ENCODE measurements at places on chromosomes 6 and 20. TPM values are rescaled to one million over a fixed set of nuclear protein-coding genes. Genes with fewer than 3 reads are reported as not detected.

DNA sequence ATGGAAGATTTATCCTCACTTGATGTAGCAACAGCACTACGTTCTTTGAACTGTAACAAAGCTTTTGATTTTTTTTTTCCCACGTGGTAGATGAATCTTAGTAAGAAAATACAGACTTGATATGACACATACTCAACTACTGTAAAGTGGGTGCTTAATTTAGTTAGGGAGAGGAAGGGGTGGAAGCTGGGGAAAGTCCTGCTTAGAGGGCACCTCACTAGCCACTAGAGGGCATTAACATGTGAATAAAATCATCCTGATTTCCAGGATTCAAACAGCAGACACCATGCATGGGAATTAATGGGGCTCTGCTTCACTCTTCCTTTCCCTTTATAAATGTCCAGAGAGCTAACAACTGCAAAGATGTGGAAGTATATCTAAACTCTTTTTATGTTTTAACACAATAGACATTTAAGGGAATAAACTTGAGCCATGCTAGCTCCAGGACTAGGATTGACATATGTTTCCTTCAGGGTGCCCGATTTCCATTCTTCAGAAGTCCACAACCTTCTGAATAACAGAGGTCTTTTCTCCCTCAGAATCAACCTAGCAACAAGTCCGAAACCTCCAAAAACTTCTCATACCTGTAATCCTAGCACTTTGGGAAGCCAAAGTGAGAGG is 250.1 kb downstream of the ATXN1 start:
- DNase-seq: no peak
- H3K27me3 ChIP-seq: no peaks in the 10 kb centered on the region
- H3K36me3 ChIP-seq: no peaks in the 10 kb centered on the region
- H3K4me3 ChIP-seq: no peak overlapping the region
- H3K27ac ChIP-seq: no peak overlapping the region
- peaks cover 5% of the 10 kb centered on the region for H3K4me1 ChIP-seq

GRCh38 chr6:63418741-63419140 is 99.0 kb upstream of the LGSN start:
- no peaks in the 10 kb centered on the region for H3K36me3 ChIP-seq
- no peaks in the 10 kb centered on the region for H3K27me3 ChIP-seq
- no peak overlapping the region for H3K4me3 ChIP-seq
- no peak overlapping the region for H3K27ac ChIP-seq
- DNase-seq: no peak

- H3K27ac ChIP-seq: no peak overlapping the region
- H3K4me1 ChIP-seq: no peaks in the 10 kb centered on the region
- H3K4me3 ChIP-seq: no peak overlapping the region
Measured at GRCh38 chr6:83536034-83536646, 23.8 kb downstream of the PRSS35 start.

DNA sequence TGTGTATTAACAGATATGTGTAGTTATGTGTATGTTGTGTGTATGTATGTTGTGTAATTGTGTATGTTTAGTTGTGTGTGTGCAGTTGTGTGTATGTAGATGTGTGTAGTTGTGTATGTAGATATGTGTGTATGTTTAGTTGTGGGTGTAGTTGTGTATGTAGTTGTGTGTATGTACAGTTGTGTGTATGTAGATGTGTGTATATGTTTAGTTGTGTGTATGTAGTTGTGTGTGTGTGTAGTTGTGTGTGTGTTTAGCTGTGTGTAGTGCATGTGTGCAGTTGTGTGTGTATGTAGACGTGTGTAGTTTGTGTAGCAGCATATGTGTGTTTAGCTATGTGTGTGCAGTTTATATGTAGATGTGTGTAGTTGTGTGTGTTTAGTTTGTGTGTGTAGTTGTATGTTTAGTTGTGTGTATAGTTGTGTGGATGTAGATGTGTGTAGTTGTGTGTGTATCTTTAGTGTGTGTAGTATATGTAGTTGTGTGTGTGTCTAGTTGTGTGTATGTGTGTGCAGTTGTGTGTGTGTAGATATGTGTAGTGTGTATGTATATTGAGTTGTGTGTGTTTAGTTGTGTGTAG is 16.3 kb downstream of the SIRT5 start:
- no peaks in the 10 kb centered on the region for H3K36me3 ChIP-seq
- H3K27ac ChIP-seq: no peak overlapping the region
- no peak overlapping the region for H3K4me3 ChIP-seq
- DNase-seq: no peak

The LY6G6F gene
- not detected for polyA plus RNA-seq

GRCh38 chr6:149924933-149925252 is 2.0 kb upstream of the RAET1G start:
- no peaks in the 10 kb centered on the region for H3K36me3 ChIP-seq
- H3K27ac ChIP-seq: no peak overlapping the region
- peaks cover 9% of the 10 kb centered on the region for H3K27me3 ChIP-seq
- no peak overlapping the region for H3K4me3 ChIP-seq

The SAMD5 gene
- polyA plus RNA-seq: 11.1 TPM

DNA sequence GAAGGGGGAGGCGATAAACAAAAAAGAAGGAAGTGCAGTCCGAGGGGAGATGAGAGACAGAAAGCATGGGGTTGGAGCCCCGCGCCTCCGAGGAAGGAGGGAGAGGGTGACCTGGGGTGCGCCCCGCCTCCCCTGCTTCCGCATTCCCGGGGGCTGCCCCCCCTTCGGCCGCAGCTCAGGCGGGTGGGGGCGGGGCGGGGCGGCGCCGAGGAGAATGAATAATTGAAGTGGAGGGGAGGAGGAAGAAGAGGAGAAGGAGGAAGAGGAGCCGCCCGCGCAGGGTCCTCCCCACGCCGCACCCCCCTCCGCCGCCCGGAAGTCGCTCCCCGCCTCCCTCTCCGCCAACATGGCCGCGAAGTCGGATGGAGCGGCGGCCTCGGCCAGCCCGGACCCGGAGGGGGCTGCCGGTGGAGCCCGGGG is at the start of gene XKR7:
TSS of gene XKR7 (plus strand) at position 322 of the 420 bp plus-strand sequence. CDS start at position 347, 25 bp downstream.
- no peaks in the 10 kb centered on the region for H3K36me3 ChIP-seq
- no peaks in the 10 kb centered on the region for H3K4me1 ChIP-seq
- no peak for DNase-seq

The LY6G6C gene
- polyA plus RNA-seq: not detected

GRCh38 chr20:46119028-46119546 is 973 bp downstream of the CD40 start:
- no peak overlapping the region for H3K27ac ChIP-seq
- H3K4me3 ChIP-seq: no peak overlapping the region
- H3K27me3 ChIP-seq: no peaks in the 10 kb centered on the region
- no peaks in the 10 kb centered on the region for H3K36me3 ChIP-seq
- no peaks in the 10 kb centered on the region for H3K4me1 ChIP-seq

The GSTA3 gene
- not detected for polyA plus RNA-seq

GRCh38 chr6:1348675-1349074 is 36.8 kb downstream of the FOXQ1 start:
- H3K27ac ChIP-seq: no peak overlapping the region
- H3K4me3 ChIP-seq: no peak overlapping the region
- H3K4me1 ChIP-seq: no peaks in the 10 kb centered on the region
- H3K36me3 ChIP-seq: no peaks in the 10 kb centered on the region
- H3K27me3 ChIP-seq: no peaks in the 10 kb centered on the region

- H3K4me1 ChIP-seq: no peaks in the 10 kb centered on the region
- no peak overlapping the region for H3K4me3 ChIP-seq
- peaks cover 4% of the 10 kb centered on the region for H3K36me3 ChIP-seq
- no peak overlapping the region for H3K27ac ChIP-seq
Measured at GRCh38 chr20:50198180-50198666, 7.6 kb downstream of the CEBPB start.

DNA sequence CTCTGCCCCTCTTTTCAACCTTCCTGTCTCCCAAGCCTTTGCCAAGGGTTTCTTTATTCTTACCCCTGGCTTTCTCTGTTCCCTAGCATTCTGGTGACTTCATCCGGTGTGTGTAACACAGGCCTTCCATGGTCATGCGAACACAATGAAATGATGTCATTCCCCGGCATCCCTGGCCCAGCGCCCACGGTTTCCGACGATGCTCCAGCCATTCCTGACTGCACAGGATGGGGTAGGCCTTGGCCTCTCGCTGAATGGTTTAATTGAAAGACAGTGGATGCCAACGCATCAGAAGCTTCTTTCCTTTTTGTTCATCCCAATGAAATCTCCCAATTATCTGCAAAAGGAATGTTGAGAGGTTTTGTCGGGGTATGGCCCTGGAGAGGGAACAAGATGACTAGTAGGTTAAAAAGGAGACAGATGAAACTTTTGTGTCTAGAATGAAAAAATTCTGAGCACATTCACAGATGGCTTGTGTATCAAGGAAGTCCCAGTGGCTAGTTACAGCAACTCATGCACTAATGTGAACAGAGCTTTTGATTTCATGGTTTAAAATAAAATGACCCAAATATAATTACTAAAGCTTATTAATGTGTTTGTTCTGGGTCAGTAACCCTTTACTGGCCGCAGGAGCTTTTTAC is 655.0 kb downstream of the QKI start:
- H3K27ac ChIP-seq: no peak overlapping the region
- no peak overlapping the region for H3K4me3 ChIP-seq
- H3K27me3 ChIP-seq: no peaks in the 10 kb centered on the region
- DNase-seq: no peak
- H3K36me3 ChIP-seq: no peaks in the 10 kb centered on the region
- no peaks in the 10 kb centered on the region for H3K4me1 ChIP-seq

DNA sequence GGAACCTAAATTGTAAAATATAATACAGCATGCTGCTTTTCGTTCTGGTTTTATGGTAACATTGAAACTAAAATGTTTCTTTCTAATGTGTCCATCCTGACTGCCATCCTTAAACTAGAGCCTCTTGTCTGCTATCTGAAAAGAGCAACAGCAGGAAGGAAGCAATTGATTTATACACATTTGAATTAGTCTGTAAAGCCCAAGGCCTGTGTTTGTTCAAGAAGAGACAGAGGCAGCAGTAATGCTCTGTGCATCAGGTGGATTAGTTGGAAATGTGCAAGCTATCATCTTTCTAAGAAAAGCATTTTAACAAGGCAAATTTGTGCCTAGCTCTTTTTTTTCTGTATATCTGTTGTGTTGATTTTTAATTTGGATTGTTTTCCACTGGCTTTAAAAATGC is 128.6 kb downstream of the SCAF8 start:
- H3K4me3 ChIP-seq: no peak overlapping the region
- H3K4me1 ChIP-seq: no peaks in the 10 kb centered on the region
- no peak overlapping the region for H3K27ac ChIP-seq
- H3K27me3 ChIP-seq: no peaks in the 10 kb centered on the region

The TFAP2C gene
- polyA plus RNA-seq: 0.65 TPM

- H3K36me3 ChIP-seq: no peaks in the 10 kb centered on the region
- peaks cover 13% of the 10 kb centered on the region for H3K4me1 ChIP-seq
- no peaks in the 10 kb centered on the region for H3K27me3 ChIP-seq
- peak overlapping the region; percentile 93 for H3K4me3 ChIP-seq
Measured at GRCh38 chr20:31605902-31606803, 1.1 kb downstream of the ID1 start.

DNA sequence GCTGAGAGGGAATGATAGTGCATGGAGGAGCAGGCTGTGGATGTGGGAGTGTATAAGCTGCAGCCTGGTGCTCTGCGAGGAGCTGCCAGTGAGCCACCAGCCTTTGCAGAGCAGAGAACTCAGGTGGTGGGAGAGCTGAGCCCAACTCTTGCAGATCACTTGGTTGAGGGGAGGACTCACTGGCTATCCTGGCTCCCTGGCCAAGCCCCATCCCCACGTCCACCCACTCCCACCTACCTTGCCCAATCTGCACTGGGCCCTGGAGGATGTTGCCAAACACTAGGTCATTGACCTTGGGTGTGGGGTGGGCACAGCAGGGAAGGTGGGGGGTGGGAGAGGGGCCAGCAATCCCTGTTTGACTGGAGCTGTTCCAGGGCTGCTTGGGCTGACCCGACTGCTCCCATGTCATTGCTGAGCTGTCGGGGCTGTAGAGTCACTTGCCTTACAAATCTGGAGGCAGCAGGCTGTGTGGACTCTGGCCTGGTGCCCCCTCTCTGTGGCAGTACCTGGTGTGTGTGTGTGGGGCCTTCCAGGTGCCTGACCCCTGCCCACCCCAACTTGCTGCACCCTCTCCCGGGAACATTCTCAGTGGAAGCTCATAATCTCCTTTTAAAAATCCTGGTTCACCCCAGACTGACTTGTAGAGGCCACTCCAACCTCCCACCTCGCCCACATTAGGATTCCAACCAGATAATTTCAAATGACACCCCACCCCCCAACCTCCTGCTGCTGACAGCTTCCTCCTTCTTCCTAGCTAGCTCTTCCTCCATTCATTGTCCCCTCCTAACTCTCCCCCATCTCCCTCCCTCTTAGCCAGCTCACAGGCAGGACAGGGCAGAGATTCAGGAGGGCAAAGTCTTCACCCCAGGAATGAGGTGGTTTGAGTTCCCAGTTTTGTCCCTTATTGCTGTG is 162.3 kb downstream of the MRPL14 start:
- no peaks in the 10 kb centered on the region for H3K27me3 ChIP-seq
- no peak overlapping the region for H3K4me3 ChIP-seq
- no peaks in the 10 kb centered on the region for H3K36me3 ChIP-seq
- H3K4me1 ChIP-seq: no peaks in the 10 kb centered on the region
- H3K27ac ChIP-seq: no peak overlapping the region
